Left lobe of liver (tissue), 2 donors: ENCODE measurements at places on chromosomes 2 and 18. TPM values are rescaled to one million over a fixed set of nuclear protein-coding genes. Genes with fewer than 3 reads are reported as not detected.

Gene CCDC68
- 4.6 TPM for total RNA-seq

Gene STPG4
- total RNA-seq, result not detected

Gene MAPK4
- 0.25 TPM for total RNA-seq

Gene KRTCAP3
- total RNA-seq, result 7.1 TPM

Gene RBMS1
- 9.3 TPM for total RNA-seq

Gene ARHGAP25
- 4.7 TPM for total RNA-seq

Gene ASPRV1
- total RNA-seq, result 0.78 TPM

Gene KIAA2012
- 0.30 TPM for total RNA-seq

Gene PDCL3
- total RNA-seq, result 5.8 TPM

Gene INHBB
- 6.3 TPM for total RNA-seq

Gene HMSD
- 0.23 TPM for total RNA-seq

Gene ITPRIPL1
- 0.20 TPM for total RNA-seq

Gene CAPN14
- total RNA-seq, result not detected

Gene NT5DC4
- total RNA-seq, result not detected

Gene C2orf66
- total RNA-seq, result not detected

Gene STAT1
- 26.1 TPM for total RNA-seq

Gene STON1
- total RNA-seq, result 0.93 TPM

Gene PKDCC
- total RNA-seq, result 14.2 TPM

Gene RAPH1
- 85.7 TPM for total RNA-seq

Gene FAHD2B
- 3.9 TPM for total RNA-seq

Gene SERPINB2
- total RNA-seq, result not detected

Gene TET3
- 7.3 TPM for total RNA-seq

Gene TLX2
- total RNA-seq, result 0.08 TPM

Gene RNF152
- total RNA-seq, result 102 TPM

Gene TANC1
- total RNA-seq, result 5.0 TPM

Gene CYP27A1
- 263 TPM for total RNA-seq

Gene MC4R
- not detected for total RNA-seq

Gene VAMP8
- total RNA-seq, result 69.9 TPM

Gene GAD1
- total RNA-seq, result not detected

Gene WDFY1
- total RNA-seq, result 16.4 TPM

Gene CCDC142
- total RNA-seq, result 14.0 TPM

Gene EMILIN2
- total RNA-seq, result 0.53 TPM

Gene HJURP
- 0.50 TPM for total RNA-seq

Gene COLEC12
- 0.08 TPM for total RNA-seq

Gene IL36B
- not detected for total RNA-seq

Gene GNAL
- total RNA-seq, result 1.3 TPM

Gene CXCR1
- 0.30 TPM for total RNA-seq
